Stimulated activated CD8-positive, alpha-beta memory T cell treated with anti-CD3 and anti-CD28 coated beads, Interleukin-4, amount 100 ng/mL, for 4 hours (primary cell): ENCODE measurements at places on chromosomes 1 and 21.

- no peak for DNase-seq
These were observed 7.7 kb downstream of the NENF start for GRCh38 chr1:212440419-212440818.

GRCh38 chr1:10803971-10804820, 7.8 kb upstream of the CASZ1 start:
- DNase-seq: no peak

GRCh38 chr1:224059897-224060427, 53.9 kb upstream of the FBXO28 start:
- no peak for DNase-seq

DNA sequence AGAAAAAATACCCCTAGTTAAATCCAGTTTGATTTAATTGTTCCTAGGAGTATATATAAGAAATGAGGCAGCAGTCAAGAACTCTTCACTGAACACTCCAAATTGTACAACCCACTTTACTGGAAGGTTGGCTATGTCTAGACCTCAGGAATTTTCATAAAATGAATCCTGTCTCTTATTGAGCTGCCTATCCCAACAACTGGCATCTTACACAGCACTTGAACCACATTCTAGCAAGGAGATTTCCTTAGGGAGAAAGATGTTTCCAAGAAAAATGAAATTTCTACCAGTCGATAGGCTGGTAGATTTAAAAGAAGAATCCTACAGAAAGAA, 16.3 kb downstream of the RNF19B start:
- no peak for DNase-seq

DNA sequence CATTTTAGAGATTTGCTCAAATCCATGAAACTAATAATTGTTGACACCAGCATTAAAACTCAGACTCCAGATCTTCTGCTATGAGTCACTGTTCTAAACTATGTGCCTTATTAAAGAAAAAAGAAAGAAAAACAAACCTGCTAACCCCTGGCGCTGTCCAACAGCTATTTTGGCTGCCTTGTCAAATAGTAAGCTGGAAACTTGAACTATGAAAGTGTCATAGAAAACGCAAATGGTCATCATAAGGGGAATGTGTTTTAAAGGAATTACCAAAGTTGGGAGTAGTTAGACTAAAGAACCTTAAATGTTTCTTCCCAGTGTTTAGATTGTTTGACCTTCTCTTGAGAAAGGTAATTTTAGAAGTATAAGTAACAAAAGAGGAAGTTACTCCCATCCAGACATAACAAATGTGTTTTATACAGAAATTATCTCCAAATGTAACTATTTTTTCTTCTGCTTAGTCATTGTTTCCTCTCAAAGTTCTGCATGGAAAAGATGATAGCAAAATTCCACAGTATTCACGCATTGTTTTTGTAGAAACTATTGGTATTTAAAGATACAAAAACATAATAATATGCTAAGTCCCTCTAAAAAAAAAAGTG, 272.4 kb downstream of the TPR start:
- no peak for DNase-seq
